ENCODE measurements at places on chromosomes 4 and X. TPM values are rescaled to one million over a fixed set of nuclear protein-coding genes. Genes with fewer than 3 reads are reported as not detected.

DGAT2L6 gene
- total RNA-seq = not detected

HNRNPH2 gene
- 44.3 TPM for total RNA-seq

CLNK gene
- total RNA-seq = not detected

KLKB1 gene
- 2.2 TPM for total RNA-seq

DNA sequence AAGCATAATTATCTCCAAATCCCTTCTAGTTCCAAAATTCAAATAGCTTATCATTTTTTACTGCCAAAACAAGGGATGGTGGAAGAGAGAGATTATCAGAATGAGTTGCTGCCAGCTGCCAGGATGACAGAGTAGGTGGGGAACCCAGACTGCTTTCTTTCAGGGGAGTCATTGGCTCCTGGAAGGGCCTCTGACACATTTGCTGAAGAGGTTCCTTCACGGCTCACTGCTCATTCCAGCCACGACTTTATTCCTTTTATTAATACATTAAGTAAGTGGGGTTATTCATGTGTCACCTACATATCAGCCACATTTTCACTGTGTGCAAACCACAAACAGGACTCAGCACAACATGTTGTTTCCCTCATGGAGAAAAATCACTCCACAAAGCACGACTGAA lies 12.7 kb upstream of the SMIM43 start:
- no peak overlapping the region for H3K27ac ChIP-seq
- H3K27me3 ChIP-seq = no peaks in the 10 kb centered on the region
- no peak for DNase-seq
- H3K4me3 ChIP-seq = no peak overlapping the region

- no peak overlapping the region for H3K27ac ChIP-seq
- no peaks in the 10 kb centered on the region for H3K27me3 ChIP-seq
- H3K4me1 ChIP-seq = no peaks in the 10 kb centered on the region
- no peaks in the 10 kb centered on the region for H3K36me3 ChIP-seq
- no peak overlapping the region for H3K4me3 ChIP-seq
- no peak for DNase-seq
Measured at GRCh38 chr4:43846111-43846587, 602.5 kb downstream of the KCTD8 start.

DNA sequence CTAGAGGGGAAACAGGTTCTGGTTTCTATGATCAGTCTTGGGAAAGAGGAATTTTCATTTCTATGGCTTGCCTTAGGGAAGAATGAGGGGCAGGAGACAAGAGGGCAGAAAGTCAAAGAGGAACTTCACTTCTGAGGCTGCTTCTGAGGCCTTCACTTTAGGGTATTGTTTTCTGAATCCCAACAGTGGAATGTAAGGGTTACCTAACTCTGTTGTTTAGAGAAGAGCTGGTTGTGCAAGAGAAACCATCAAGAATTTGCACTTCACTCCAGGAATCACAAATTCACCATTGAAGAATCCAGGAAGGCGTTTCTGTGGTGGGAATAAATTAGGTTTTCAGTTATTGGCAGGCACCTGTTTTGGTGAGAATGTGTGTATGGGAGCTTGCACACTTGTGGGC lies 126.7 kb upstream of the AMOT start:
- H3K4me1 ChIP-seq = no peaks in the 10 kb centered on the region
- no peaks in the 10 kb centered on the region for H3K27me3 ChIP-seq
- H3K36me3 ChIP-seq = no peaks in the 10 kb centered on the region
- H3K4me3 ChIP-seq = no peak overlapping the region

DNA sequence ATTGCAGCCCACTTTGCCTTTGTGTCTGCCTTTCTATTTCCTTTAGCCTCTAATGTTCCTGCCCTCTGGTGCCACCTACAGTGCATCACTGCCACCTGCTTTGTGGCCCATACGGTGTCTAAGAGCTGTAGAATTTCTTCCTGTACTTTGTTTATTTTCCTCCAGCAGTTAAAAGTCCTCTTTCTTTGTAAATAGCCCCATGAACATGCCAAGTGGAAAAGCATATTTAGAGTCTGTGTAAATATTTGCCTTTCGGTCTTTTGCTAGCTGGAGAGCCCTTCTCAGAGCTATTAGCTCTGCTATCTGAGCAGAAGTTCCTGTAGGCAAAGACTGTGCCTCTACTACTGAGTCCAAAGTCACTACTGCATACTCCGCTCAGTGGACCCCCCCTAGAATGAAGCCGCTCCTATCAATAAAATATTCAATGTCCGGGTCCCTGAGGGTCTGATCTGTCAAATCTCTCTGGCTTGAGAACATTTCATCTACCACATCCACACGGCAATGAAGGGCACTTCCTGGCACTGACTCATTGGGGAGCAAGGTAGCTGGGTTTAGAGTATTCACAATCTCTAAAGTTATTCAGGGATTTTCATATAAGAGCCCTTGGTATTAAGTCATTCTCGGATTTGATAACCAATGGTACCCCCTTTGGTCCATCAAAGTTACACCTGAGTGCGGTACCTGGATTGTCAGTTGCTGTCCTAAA lies 36.3 kb downstream of the SULT1E1 start:
- no peak overlapping the region for H3K4me3 ChIP-seq
- no peaks in the 10 kb centered on the region for H3K27me3 ChIP-seq
- H3K27ac ChIP-seq = no peak overlapping the region
- H3K4me1 ChIP-seq = no peaks in the 10 kb centered on the region
- no peak for DNase-seq

DNA sequence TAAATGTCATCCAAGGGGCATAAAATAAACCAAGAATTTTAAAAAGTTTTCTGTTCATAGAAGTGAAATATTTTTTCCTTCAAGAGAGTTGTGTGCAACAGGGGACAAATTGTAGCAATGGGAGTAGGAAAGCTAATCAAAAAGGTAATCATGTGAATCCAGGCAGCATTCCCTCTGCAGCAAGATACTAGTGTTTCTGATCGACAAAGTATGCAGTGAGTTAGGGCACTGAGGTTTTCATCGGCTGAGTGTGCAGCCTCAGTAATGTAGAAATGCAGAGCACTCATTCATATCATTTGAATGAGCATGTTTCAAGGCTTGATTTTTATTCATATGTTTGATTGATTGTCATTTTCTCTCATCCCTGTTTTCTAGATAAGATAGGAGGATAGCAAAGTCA lies 321.7 kb downstream of the PCDH7 start:
- H3K4me1 ChIP-seq = no peaks in the 10 kb centered on the region
- H3K36me3 ChIP-seq = no peaks in the 10 kb centered on the region
- no peak for DNase-seq
- H3K27ac ChIP-seq = no peak overlapping the region
- H3K4me3 ChIP-seq = no peak overlapping the region
- no peaks in the 10 kb centered on the region for H3K27me3 ChIP-seq

DNA sequence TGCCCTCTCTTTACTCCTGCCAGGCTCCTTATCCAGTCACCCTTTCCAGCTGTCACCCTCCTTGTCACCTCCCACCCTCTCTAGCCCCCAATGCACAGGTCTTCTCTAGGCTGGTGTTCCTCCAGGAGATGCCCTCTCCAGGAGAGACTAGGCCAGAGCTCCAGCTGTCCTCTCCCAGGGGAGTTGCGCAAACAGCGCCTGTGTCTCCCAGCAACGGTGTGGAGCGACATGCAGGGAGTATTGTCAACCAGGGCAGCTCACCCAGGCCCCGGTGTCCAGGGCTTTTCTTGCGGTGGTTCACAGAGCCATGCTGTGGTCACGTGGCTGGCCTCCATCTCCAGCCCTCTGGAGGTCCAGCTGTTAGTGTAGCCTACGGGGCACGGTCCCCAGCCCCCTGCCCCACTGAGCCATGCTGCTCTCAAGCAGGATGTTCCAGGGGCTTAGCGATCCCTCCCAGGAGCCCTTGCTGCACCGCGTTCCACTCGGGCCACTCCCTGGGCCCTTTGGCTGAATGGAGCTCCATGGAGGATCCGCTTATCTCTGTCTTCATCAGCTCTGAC lies 34.8 kb downstream of the CCNQ start:
- no peaks in the 10 kb centered on the region for H3K27me3 ChIP-seq
- no peaks in the 10 kb centered on the region for H3K4me1 ChIP-seq
- H3K27ac ChIP-seq = no peak overlapping the region
- H3K36me3 ChIP-seq = no peaks in the 10 kb centered on the region
- H3K4me3 ChIP-seq = no peak overlapping the region
- DNase-seq = no peak

DNA sequence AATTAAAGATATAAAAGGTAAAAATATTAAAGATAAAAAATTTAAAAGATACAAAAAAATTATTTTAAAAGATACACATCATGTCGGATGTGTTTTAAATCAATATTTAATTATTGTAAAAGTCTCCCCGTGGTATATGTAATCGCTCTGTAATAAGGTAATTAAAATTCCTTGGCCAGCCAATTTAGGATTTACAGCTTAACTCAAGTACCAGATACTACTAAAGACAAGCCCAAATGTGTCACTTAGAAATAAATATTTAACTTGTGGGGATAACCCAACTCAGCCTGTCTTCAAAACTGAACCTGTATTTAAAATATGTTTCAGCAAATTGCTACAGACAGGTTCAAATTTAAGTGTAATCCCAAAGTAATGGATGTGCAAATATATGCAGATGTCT lies 56.0 kb downstream of the GPR82 start:
- H3K4me1 ChIP-seq = peaks cover 7% of the 10 kb centered on the region
- H3K27me3 ChIP-seq = no peaks in the 10 kb centered on the region
- H3K27ac ChIP-seq = no peak overlapping the region

DNA sequence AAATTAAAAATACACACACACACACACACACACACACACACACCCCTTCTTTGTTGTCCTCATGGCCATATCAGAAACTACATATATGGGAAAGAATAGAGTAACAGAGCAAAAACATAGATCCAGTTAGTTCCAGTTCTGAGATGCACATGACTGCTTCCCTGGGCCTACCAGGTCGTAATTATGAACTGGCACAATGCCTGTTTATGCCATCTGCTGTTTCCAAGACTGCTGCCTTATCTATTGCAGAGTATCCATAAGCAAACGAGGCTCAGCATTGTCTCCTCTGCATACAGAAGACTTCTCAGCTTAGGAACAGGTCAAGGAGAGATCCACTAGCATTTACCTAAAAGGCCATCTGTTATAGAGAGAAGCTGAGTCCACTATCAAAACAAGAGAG lies 789.0 kb downstream of the TECRL start:
- no peaks in the 10 kb centered on the region for H3K36me3 ChIP-seq
- H3K4me3 ChIP-seq = no peak overlapping the region
- H3K27me3 ChIP-seq = no peaks in the 10 kb centered on the region
- H3K27ac ChIP-seq = no peak overlapping the region
- DNase-seq = no peak

DNA sequence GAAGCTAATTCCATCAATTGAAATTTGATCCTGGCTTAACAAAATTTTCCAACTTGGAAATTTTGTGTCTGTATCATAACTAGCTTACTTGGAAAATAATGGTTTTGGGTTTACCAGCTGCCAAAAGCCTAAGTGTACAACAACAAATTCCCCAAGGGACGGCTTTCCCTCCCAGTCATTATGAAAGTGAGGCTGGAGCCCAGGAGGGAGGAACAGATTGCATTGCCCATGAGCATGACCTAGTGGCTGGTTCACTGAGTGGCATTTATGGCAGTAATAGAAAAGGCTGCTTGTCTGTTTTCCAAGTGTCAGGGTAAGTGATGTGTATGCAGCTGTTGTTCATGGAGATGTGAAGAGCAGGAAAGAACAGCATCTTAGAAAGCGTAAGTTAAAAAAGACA lies 70.8 kb upstream of the HHIP start:
- no peaks in the 10 kb centered on the region for H3K27me3 ChIP-seq
- no peak for DNase-seq
- H3K27ac ChIP-seq = no peak overlapping the region
- no peak overlapping the region for H3K4me3 ChIP-seq
- H3K36me3 ChIP-seq = no peaks in the 10 kb centered on the region

DNA sequence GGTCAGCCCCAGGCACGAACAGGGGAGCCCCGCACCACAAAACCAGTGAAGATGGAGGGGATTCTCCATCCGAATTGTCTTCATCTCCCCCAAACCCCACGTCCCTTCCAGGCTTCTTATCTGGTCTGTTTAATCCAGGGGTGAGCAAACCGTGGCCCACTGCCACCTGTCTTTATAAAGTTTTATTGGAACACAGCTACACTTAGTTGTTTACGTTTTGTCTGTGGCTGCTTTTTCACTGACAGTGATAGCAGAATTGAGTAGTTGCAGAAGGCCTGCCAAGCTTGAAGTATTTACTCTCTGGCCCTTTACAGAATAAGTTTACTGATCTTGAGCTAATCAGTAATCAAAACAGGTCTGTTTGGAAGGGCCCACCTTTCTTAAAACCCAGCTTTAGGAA lies 324.0 kb downstream of the ARHGAP10 start:
- no peak overlapping the region for H3K27ac ChIP-seq
- H3K4me1 ChIP-seq = peaks cover 68% of the 10 kb centered on the region
- H3K27me3 ChIP-seq = no peaks in the 10 kb centered on the region

DNA sequence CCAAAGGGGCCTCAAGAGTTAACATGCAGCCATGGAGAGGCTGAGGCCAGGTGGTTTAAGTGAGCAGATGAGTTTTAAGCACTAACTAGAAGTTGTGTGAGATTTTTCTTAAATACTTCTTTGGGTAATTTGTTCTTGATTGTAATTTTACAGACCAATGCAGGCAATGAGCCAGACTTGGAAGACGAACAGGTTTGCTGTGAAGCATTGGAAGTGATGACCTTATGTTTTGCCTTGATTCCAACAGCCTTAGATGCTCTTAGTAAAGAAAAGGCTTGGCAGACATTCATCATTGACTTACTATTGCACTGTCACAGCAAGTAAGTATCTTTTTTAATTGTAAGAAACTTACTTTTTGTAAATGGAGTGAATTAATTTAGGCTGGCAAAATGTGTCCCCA lies 103.9 kb downstream of the USP9X start:
- H3K36me3 ChIP-seq = peaks cover 23% of the 10 kb centered on the region
- no peaks in the 10 kb centered on the region for H3K4me1 ChIP-seq

- no peak for DNase-seq
- no peaks in the 10 kb centered on the region for H3K36me3 ChIP-seq
- H3K27ac ChIP-seq = peak overlapping the region; percentile 77
Measured at GRCh38 chr4:185700048-185700447, 111.9 kb downstream of the SORBS2 start.

GRCh38 chr4:184196730-184197385 lies 20.8 kb downstream of the ENPP6 start:
- no peak overlapping the region for H3K27ac ChIP-seq
- H3K36me3 ChIP-seq = no peaks in the 10 kb centered on the region
- H3K4me1 ChIP-seq = no peaks in the 10 kb centered on the region
- H3K4me3 ChIP-seq = no peak overlapping the region
- DNase-seq = no peak
